ENCODE measurements at places on chromosomes 2 and 18.

GRCh38 chr18:75209951-75210258, 692 bp upstream of the TSHZ1 start:
- peak; percentile 38 for DNase-seq

DNA sequence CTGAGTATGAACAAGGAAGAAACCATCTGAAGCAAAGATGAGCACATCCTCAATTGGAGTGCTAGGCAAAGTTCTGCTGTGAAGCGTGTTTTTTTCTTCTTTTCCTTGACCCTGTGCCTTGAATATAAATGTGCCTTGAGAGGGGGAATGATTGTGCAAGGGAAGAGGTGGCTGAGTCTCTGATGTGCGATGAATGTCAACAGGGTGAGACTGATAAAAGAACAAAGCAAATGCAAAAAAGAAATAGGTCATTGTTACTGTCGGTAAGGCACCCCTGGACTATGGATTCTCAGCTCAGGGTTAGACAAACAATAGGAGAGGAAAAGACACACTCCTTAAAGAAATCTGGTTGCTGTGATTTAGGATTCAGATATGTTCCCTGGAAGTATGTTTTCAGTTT, 54.5 kb downstream of the HDHD2 start:
- no peak for DNase-seq

DNA sequence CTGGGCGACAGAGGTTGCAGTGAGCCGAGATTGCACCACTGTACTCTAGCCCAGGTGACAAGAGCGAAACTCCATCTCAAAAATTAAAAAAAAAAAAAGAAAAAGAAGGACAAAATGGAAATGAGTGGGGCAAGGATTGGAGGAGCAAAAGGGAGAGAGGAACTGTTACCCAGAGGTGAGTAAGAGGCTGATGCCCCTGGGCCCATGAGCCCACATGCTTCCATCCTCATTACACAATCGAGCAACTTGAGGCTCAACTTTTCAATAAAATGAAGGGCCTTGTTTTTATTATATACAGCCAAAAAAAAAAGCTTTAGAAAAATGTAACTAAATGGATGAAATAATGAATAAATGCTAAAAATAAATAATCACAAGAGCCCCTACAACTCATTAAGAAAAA, 91.7 kb upstream of the YWHAQ start:
- no peak for DNase-seq

GRCh38 chr2:11103984-11104793, 51.1 kb upstream of the SLC66A3 start:
- DNase-seq = peak; percentile 41

GRCh38 chr18:63339920-63340484, 20.4 kb upstream of the BCL2 start:
- peak; percentile 62 for DNase-seq

GRCh38 chr2:191907545-191907944, 60.7 kb upstream of the CAVIN2 start:
- DNase-seq = no peak

GRCh38 chr2:197168705-197169104, 141.9 kb downstream of the ANKRD44 start:
- DNase-seq = peak; percentile 88

- no peak for DNase-seq
These were observed 415.5 kb downstream of the CBLN2 start for GRCh38 chr18:72128649-72129048.

DNA sequence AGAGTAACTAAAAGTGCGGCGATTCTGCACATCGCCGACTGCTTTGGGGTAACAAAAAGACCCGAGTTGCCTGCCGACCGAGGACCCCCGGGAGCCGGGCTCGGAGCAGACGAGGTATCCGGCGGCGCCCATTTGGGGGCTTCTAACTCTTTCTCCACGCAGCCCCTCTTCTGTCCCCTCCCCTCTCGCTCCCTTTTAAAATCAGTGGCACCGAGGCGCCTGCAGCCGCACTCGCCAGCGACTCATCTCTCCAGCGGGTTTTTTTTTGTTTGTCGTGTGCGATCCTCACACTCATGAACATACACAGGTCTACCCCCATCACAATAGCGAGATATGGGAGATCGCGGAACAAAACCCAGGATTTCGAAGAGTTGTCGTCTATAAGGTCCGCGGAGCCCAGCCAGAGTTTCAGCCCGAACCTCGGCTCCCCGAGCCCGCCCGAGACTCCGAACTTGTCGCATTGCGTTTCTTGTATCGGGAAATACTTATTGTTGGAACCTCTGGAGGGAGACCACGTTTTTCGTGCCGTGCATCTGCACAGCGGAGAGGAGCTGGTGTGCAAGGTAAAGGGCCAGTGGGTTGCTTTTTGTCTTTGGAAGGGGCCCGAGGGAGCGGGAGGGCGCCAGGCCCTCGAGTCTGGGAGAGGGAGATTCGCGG, 1.4 kb downstream of the TRIB2 start:
- DNase-seq = peak; percentile 55

DNA sequence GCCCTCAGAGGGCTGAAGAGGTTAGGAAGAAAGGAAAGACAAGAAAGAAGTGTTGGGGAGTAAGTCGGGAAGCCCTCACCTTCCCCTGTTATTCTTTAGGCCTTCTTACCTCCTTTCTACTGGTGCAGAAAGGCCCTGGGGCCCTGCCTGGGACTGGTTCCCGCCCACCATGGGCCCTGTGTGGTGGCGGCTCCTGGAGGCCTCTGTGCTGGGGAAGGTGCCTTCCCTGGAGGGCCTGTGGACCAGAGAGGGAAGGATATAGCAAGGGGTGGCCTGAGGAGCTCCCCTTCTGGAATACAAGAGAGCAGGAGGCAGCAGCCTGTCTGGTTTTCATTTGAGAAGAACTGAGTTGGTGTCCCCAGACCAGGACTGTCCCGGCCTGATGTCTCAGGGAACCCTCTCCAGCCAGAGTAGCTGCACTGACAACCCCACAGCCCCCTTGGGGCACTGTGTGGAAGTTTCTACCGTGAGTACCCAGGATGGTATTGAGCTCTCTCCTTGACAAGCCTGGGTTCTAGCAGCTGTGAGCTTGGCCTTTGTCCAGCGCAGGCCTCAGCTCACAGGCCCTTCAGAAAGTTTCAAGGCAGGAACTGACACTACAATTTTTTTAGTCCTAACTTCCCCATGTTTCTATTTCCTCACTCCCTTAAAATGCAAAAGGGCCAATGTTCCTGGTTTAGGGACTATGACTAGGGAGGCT, 47.1 kb downstream of the EFR3B start:
- no peak for DNase-seq

GRCh38 chr2:29224693-29225551, 109.7 kb downstream of the CLIP4 start:
- DNase-seq = no peak

GRCh38 chr18:79558933-79559416, 120.6 kb upstream of the CTDP1 start:
- DNase-seq = no peak

DNA sequence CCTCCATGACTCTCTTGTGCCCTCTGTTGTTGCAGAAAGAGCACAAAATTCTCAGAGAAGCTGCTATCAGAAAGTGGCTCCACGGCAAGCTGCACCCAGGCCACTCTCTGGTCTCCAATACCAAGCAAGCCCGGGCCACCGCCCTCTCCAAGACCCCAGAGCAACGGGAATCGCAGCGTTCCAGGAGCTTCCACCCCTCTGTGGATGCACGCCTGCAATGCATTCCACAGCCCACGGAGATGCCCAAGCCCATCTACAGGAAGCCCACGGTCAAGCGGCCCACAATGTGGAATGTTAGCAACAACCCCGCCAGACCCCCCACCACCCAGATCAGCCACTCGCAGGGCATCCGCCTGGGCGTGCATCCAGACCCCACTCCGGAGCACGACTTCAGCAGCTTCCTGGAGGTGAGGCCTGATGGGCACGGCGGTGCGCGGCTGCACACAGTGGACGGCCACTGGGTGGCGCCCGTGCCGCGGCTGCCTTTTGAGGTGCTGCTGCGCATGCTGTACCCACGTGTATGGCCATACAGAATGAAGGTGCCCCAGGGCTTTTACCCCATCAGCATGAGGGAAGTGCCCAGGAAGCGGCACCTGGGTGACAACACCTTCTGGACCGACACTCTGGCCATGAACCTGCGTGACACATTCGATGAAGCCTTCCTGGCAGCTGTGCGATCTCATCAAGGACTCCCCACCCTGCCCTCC, 6.3 kb downstream of the ANKRD53 start:
- DNase-seq = peak; percentile 89

DNA sequence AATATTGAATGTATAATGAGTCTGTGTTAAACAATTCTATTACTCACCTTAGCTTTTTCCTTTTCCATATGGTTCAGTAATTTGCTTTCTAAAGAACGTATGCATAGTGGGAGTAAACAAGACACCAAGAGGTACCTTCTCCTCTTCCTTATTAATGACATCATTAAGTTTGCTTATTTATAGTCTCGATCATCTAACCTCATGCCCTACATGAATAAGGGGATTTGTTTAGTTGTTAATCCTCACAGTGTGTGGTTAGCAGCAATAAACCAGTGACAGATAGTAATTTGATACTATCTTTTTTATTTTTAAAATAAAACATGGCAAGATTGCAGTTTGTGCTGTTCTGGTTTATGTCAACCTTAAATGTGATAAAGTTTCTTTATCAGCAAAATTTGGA, 69.7 kb downstream of the COBLL1 start:
- no peak for DNase-seq

GRCh38 chr2:183063083-183063482, 15.5 kb upstream of the DUSP19 start:
- DNase-seq = no peak

DNA sequence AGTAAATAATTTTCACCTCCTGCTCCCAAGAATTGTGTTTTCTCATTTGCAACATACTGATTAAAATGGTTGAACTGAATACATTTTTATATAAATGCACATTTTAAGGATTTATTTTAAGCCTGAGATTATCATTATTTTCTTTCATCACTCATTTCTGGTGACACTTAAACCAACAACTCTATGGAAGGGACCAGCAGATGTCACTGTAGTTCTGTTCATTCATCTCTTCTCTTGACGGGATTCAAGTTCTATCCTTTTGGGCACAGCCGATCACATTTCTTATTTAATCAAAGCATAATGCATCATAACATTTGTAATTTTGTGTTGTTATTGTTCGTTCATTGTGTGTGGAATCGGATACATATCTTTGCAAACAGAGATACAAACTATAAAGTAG, 417.9 kb downstream of the HRH4 start:
- DNase-seq = no peak

DNA sequence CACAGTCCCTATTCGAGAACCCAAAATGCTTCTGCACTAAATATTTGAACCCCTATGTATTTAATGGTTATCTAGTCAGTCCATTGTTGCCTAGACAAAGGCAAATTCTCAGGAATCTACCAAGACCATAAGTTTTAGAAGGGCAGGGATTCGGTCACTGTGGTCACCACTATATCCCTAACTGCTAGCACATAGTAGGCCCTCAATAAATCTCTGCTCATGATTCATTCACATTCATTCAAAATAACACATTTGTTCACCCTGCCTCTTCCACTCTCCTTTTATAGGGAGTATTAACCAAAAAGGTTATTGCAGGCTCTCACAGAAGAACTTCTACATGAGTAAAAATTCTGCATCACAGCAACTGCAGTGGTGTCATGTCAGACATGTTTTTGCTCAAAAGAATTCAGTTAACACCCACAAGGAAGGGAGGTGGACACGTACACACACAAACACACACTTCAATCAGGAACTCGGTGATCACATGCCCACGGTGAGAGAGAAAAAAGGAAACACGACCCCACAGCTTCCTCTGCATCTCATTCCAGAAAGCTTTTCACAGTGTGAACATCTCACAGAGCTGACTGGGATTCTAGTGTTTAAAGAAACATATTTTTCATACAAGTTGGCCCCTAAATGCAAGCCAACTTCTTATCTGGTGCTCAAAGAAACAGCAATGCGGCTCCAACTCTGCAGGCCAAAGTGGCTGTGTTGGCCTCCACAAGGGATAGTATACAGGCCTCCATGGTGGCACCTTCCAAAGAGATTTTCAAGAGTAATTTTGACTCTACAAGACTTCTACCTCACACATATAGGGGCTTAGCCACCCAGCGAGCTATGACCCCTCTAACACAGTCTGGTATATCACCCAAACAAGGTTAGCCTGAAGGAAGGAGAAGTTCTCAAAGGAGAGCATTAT, 98.0 kb downstream of the ANKRD44 start:
- no peak for DNase-seq

DNA sequence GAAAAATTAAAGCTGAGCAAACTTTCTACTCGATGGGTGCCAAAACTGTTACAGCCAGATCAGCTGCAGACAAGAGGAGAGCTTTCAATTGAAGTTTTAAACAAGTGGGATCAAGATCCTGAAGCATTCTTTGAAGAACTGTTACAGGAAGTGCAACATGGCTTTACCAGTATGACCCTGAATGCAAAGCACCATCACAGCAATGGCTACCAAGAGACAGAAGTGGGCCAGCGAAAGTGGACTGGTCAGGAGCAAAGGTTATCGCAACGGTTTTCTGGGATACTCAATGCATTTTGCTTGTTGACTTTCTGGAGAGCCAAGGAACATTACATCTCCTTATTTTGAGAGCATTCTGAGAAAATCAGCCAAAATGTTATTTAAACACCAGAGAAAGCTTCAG, 9.1 kb upstream of the SERPINB5 start:
- DNase-seq = no peak

DNA sequence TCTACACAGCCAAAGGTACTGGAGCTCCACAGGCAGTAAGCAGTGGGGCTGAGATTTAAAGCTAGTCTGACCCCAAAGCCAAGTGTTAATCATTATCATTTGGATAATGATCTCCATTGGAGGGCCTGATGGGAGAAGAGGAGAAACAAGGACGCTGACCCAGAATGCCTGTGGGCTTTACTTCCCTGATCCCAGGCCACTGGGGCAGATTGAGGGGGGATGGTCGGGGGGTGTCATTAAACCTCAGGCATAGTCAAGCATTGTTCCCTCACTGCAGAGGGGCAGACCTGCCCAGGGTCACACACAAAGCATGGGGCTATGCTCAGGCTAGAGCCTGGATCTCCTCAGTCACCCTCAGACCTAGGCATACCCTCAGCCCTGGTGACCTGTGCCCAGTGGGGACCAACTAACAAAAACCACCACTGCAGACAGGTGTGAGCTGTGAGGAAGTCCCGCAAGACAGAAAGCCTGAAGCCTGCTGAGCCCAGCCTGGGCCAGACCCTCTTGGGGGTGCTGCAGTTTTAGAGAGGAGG, 53.4 kb downstream of the SDC1 start:
- DNase-seq = no peak

DNA sequence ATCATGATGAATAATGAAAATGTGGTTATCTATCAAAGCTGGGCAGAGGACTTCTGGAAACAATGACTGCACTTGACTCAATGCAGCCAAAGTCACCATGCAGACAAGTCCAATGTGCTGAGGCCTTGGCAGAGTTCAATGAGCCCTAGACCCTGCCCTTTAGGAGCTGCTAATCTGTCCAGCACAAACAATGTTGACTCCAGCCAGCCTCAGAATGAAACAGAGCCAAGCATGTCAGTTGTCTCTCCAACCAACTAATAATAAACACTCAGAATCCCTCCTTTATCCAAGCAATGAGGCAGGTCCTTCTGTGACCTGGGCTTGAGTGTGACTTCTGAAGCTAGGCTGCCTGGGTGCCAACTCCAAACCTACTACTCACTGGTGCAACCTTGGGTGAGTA, 270.6 kb downstream of the BCL11A start:
- no peak for DNase-seq

All from stimulated activated CD8-positive, alpha-beta memory T cell treated with anti-CD3 and anti-CD28 coated beads, Interleukin-4, amount 100 ng/mL, for 48 hours (primary cell).